ENCODE measurements at places on chromosomes 6 and 20.

- no peak for DNase-seq
These were observed 148.8 kb downstream of the LRFN2 start for GRCh38 chr6:40438246-40438887.

GRCh38 chr6:134247844-134248580 is 69.9 kb downstream of the SGK1 start:
- no peak for DNase-seq

- DNase-seq = no peak
These were observed 91.2 kb downstream of the LCA5 start for GRCh38 chr6:79446006-79446405.

DNA sequence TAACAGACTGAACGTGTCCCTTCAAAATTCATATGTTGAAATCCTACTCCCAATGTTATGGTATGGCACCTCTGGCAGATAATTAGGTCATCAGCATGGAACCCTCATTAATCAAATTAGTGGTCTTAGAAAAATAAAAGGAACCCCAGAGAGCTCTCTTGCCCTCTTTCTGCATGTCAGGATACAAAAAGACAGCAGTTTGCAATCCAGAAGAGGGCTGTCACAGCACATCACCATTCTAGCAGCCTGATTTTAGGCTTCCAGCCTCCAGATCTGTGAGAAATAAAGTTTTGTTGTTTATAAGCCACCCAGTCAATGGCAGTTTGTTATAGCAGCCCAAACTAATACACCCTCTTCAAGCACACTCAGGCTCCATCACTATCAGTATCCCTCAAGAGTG is 292.9 kb downstream of the TRDN start:
- DNase-seq = no peak

GRCh38 chr20:20447196-20447595 is 79.3 kb downstream of the INSM1 start:
- DNase-seq = no peak

DNA sequence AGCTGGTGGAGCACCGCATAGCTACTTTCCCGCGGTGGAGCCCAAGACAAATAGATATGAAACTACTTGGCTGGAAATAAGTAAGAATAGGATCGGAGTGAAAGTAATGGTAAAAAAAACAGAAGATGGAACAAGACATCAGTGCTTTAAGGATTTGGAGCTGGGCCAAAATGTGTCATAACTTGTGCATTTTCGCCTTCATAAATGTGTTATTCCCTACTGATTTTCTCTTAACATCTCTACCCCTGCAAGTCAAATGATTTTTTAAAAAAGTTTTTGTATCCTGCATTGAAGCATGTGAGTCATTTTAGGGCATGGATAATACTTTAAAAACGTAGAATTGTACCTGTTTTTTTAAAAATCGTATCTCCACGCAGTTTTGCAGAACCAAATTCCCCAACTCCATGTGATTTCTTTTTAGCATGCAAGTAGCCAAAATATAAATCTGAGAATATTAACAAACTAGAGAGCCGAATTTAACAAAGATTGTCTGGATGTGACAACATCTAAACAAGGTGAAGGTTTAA is 882 bp upstream of the FAM184A start:
- no peak for DNase-seq

GRCh38 chr20:35734374-35734773 is 7.7 kb downstream of the RBM39 start:
- no peak for DNase-seq

DNA sequence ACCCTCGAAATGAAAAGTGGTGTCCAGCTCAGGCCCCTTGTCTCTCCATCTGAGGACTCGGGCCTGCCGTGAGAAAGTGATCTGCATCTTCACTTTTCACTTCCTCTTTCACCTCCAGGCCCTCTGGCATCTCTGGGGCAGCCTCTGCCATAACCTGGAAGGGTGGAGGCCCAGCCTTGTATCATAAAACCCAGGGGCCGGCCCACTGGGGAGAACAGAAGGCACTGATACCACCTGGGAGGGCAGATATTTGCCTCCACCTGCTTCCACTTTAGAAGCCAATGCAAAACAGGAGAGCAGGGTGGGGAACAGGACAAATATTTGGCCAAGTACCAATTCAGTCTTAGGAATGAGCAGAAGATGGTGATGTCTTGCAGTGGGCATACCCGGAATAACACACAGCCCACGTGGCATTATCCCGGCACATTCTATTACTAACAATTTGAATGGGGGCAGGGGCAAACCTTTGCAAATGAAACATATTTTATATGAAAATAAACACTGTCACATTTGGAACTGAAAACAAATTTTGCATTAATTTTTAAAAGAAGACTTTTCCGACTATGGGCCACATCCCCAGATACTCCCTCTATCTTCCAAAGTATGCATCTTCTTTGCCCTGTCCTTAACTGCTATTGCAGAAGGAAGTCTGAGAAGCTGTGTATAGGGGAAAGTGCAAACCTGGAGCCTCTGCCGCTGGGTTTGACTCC is 69.2 kb upstream of the TBC1D7 start:
- DNase-seq = no peak

DNA sequence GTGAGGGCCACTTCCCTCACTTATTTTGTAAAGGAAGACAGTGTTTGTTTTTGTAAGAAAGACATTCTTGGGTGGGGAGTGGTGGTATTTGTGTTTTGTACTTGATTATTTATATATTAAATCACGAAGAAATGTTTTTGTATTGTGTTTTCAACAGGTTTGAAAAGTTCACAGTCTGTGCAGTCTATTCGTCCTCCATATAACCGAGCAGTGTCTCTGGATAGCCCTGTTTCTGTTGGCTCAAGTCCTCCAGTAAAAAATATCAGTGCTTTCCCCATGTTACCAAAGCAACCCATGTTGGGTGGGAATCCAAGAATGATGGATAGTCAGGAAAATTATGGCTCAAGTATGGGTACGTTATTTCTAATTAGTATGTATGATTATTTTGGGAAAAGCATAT is 137.2 kb downstream of the NCOA3 start:
- no peak for DNase-seq

GRCh38 chr6:125714441-125715090 is 34.9 kb upstream of the HEY2 start:
- DNase-seq = no peak

DNA sequence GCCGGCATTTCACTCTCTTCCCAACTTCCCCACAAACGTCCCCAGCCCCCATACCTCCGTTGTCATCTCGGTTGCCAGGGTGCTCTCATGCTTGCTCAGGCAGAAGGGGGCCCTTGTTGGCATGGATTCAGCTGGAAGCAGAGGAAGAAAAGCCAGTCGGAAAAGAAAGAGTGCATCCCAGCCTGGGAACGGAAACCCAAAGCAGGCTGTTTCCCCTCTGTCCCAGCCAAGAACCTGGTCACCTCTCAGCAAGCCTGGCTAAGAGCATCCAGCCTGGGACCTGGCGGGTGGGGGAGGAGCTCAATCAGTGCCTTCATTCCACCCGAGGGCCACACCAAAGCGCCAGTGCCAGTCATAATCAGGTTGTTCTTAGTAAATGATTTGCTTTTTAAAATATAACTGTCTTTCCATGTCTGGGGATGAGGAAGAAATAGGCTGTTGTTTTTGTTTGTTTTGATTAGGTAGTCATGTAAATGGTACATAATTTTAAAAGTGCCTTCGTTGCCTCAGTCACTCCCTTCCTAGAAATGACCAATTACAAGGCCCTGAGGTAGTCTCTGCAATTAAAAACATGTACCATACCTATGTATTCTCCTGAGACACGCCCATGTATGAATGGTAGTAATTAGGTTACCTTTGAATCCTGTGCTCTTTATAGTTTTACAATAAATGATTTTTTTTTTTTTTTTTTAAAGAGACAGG is 21.1 kb downstream of the CHMP4B start:
- DNase-seq = no peak

- DNase-seq = no peak
These were observed 536 bp upstream of the FNDC1 start for GRCh38 chr6:159168536-159169192.

DNA sequence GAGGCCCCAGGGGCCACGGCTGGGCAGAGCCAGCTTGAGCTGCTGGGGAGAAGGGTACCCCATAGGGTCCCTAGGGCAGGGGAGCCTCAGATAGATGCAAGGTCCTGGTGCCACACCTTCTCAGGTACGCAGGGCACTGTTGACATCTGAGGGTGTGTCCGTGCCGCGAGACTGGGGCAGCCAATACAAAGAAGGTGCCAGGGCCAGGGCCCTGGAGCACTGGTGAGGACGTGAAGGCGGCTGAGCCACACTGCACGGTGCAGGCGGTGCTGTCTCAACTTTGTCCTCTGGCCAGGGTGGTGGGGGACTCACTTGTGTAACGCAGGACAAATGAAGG is 649 bp upstream of the LRRC73 start:
- no peak for DNase-seq

DNA sequence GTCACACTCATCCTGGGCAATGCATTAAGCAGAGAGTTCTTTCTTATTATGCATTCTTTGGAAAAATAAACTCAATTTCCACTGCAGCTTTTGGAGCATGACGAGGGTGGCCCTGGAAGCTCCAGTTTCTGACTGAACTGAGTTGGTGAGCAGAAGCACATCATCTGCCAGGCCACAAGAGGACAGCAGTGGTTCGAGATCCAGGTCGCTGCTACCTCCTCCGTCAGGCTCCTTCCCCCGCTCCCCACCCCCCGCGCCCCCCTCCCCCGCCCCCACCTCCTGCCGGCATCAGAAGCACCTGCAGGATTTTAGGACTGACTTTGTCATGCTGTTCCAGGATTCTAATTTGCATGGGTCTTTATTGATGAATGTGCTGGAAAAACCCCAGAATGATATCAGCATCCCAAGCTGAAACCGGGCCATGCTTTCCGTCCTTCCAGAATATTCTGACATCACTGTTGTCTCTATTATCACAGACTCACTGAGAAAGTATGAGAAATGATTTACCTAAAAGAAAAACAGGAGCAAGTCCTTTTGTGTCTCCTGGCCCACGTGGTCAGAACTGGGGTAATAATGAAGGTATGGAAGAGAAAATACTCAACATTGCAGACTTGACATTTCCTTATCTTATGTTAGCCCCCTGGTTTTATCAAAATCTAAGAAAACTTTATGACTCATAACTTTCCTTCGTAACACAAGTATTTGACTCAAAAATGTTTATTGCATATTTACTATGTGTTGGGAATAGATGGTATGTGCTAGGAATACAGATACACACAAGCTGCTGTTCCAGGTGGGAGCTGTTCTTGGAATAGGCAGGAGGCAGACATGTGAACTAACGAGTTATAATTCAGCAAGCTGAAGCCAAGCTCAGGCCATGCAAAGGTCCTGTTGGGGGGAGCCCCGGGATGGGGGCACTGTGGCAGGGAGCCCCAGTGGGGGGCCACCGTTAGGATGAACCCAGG is 220.2 kb upstream of the EXOC2 start:
- DNase-seq = no peak

Data from CMK (cell line).